ENCODE measurements at places on chromosomes 4 and X.

DNA sequence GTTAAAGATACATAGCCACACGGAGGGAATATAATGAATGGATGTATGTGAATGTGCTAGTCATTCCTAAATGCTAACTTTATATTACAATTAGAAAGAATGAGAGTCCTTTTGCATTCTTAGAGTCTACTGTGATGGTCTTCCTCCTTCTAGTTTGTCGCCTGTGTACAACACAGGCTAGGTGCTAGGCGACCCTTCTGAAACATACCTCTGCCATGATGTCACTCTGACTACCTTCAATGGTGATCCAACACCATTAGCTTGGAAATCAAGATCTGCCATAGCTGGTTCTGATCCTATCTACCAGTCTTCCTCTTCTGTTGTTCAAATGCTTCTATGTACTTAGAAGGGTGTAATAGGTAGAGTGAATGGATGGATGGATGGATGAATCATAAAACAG is 151.2 kb downstream of the MGST2 start:
- DNase-seq, result no peak

DNA sequence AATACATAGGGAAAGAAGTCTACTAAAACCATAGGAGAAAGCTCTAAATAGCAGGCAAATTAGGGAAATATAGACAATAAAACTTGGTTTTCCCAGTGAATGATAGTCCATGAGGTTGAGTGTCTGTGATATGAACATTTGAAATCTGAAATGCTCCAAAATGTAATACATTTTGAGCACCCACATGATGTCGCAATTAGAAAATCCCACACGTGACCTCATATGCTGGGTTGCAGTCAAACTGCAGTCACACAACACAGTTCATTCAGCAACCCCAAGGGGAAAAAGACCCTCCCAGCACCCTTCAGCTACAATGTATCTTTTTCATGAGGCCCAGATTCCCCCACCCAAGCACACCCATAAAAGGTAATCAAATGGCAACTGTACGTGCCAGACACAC is 155.6 kb downstream of the BTC start:
- DNase-seq, result no peak

- DNase-seq, result no peak
These were observed 409.8 kb upstream of the FRG1 start for GRCh38 chr4:189530848-189531247.

- DNase-seq, result no peak
These were observed 9.9 kb upstream of the C4orf50 start for GRCh38 chr4:6028168-6028567.

DNA sequence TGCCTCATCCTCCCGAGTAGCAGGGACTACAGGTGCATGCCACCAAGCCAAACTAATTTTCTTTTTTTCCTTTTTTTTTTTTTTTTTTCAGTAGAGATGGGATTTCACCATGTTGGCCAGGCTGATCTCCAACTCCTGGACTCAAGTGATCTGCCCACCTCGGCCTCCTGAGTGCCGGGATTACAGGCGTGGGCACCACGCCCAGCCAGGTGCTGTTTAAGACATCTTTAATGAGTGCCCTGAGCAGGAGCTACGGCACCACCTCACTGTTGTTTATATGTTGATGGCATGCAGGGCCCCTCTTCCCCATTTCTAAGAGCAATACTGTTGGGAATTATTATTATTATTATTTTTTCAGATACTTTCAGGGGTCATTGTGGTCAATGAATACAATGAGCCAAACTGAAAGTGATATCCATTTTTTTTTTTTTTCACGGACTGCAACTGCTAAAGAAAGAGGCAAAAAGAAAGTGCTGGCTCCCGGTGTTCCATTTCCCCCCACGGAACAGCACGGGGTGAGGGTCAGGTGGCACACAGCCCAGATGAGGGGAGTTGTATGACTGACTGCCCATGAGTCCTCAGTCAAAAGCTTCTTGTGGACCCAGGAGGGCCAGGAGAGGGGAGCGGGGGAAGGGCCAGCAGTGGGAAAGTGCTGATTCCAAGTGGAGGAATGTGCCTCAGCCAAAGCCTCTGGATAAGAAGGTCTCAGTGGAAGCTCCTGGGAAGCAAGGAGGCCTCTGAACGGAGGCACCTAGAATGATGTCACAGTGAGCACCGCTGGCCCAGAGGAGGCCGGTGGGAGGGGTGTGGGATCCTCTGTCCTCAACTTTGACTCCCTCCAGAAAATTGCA is 101.8 kb upstream of the HPF1 start:
- no peak for DNase-seq
